ENCODE measurements at places on chromosomes 1 and 21.
A peak's percentile ranks its signal among the peaks of the same experiment; 100 is the strongest.

GRCh38 chr21:44628707-44629391 lies 2.0 kb downstream of the KRTAP10-9 start:
- no peak for DNase-seq

DNA sequence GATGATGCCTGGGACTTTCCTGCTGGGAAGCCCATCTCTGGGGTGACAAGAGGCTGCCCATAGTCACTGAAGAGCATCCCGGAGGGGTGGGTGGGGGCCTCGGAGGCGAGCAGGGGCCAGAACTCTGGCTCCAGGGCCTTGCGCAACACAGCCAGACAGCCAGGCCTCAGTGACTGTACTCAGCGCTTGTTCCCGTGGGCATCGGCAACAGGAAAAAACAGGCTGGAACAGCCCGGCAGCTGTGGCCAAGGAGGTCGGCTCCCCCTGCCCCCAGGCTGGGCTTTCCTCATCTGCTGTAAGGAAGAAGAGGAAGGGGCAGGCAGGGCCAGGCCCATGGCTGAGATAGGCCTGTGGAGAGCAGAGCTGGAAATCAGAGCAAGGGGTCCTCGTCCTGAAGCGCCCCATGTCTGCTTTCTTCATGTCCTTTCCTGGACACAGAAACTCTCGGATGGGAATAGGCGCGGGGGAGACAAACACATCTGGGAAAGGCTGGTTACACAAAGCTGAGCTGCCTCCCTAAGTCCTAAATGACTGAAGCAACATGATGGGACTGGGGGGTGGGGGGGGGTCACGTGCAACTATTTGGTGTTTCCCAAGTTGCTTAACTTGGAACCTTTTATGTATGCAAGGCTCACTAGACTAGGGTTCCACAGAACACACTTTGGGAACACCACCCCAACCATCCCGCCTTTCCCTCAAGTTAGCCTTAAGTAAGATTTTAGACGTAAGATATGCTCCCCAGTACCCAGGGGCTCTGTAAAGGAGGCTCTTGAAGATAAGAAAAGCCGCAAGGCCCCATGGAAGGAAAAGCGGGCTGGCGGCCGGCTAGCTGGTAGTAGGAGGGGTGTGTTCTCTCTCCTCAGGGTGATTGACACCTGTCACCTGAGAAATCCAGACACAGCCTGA lies 30.7 kb downstream of the HSPG2 start:
- no peak for DNase-seq

GRCh38 chr21:15130751-15131150 lies 66.0 kb upstream of the NRIP1 start:
- no peak for DNase-seq

- DNase-seq = peak; percentile 53
Measured at GRCh38 chr1:45802343-45803298, 791 bp upstream of the MAST2 start.

DNA sequence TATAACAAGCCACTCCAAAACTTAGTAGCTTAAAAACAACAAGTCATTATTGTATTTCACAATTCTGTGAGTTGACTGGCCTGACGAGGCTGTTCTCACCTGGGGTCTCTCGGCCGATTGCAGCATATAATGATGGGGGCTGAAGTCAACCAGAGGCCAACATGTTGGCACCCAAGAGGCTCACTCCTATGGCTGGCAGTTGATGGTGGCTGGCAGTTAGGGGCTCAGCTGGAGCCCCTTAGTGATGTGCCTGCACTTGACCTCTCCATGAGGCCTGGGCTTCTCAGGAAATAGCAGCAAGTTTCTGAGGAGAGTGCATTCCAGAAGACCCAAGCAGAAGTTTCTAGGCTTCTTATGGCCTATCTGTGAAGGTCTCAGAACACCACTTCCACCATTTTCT lies 459.4 kb downstream of the NPHP4 start:
- no peak for DNase-seq
